ENCODE measurements at places on chromosomes 12 and 14. TPM values are rescaled to one million over a fixed set of nuclear protein-coding genes. Genes with fewer than 3 reads are reported as not detected.

- DNase-seq, result no peak
These were observed 86.4 kb downstream of the WSCD2 start for GRCh38 chr12:108215458-108215857.

DNA sequence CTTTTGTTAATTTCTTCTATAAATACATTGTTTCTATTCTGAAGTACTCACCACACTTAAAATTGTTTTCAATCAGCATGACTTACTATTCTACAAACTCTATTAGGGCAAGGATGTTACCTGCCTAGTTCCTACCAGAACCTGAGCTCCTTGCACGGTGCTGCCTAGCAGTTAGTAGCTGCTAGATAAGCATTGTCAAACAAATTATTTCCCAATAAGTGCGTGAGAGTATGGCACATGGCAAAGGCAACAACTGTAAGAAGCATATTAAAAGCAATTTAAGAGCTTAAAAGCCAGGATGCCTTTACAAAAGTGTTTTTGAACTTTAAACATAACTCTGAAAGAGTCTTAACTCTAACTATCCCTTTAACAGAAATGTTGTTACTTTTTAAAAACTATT lies 8.2 kb upstream of the LYZ start:
- no peak for DNase-seq

The SPTB gene
- 2.7 TPM for total RNA-seq

The STXBP6 gene
- total RNA-seq, result 3.9 TPM

DNA sequence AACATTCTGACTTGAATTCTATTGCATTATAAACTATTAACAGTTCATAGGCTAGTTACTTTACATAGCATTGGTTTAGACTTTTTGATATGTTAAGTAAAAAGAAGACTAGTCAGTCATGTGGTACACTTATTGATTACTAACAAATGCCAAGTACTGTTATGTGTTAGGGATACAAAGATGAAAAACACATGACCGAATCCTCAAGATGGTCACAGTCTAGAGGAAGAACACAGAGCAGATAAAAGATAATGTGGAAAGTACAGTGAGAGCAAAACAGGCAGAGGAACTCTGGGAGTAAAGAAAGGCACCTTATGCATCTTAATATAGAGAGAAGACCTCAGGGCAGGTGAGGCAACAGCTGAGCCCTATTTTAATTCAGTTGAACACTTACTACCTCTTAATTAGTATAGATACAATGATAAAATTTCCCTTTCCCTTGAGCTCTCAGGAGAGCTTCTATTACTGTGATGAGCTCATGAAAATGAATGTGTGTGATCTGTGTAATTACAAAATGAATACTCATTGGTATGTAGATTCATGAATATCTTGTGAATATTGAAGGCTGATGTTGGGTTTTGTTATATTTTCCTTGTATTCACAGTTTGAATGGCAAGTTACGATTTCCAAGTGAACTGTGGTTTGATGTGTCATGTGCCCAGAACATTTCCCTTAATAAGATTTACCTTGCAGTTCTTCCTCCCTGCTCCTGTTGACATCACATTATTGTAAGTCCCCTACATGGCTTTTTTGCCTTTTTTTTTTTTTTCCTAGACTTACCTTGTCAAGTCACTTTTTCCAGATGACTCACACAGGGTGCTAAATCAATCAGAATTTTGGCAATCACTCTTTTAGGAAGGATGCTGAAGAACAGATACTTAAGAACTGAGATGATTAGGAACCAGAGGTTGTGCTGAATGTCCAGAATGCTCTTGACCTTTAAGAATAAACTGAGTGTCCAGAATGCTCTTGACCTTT lies 29.5 kb upstream of the MSRB3 start:
- DNase-seq, result no peak

DNA sequence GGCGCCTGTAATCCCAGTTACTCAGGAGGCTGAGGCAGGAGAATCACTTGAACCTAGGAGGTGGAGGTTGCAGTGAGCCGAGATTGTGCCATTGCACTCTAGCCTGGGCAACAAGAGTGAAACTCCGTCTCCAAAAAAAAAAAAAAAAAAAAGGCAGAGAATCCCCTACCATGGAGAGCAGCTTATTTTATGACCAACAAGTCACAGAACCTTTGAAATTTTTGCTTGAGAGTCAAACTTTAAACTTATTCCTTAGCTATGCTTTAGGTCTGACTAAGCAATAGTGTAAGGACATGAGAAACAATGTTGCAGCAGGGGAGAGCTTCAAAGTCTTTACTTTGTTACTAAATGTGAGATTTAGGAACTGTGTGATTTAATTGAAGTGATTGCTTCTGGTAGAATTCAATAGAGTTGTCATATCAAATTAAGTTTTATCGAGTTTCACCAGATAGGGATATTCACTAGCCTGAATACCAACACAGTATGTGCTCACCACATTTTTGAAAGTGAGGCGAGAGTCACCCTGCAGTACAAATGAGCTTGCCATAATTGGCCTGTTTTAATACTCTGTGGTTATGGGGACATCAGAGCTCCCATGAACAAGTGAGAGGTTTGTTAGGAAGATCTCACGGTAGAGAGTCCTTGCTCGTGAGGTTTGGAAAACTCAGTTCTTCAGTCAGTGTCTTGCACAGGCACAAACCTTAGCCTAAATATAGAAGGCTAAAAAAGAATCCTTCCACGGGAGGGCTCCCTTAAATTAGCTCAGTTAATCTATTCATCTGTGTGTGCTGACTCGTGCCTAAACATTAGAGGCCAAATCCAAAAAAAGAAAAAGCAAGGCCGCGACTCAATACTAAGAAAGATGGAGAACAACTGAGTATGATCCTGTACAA lies 108.6 kb downstream of the SAMD4A start:
- no peak for DNase-seq

GRCh38 chr14:34619471-34619870 lies 10.5 kb downstream of the SNX6 start:
- no peak for DNase-seq

The NOVA1 gene
- total RNA-seq, result 1.9 TPM

DNA sequence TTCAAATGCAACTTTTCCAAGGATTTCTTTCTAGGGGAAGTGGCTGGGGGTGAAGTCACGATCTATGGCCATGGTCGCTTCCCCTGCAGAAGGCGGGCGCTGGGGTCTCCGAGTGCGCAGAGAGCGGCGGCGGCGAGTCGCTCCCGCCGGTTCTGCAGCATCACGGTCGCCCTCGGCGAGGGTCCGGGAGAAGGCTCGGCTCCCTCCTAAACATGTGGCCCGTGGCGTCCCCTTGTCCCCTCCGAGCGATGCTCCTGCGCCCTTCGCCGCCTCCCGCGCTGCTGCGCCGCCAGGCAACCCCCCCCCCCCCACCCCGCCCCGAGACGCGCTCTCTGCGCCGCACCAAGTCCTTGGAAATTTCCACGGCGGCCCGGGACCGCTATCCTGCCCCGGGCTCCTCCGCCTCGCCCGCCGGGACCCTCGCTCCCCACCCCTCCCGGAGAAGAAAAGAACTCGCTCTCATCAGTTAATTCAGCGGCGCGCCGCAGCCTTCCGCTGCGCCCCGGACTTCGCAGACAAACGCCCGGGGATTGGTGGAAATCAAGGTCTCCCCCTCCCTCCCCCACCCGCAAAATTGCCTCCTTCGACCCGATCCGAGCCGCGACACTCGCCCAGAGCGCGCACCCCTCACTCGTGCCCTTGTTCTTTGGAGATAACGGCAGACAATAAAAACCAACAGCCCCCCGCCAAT lies at the start of gene ST8SIA1:
ST8SIA1 (minus strand) TSS at position 298 of the 691 bp plus-strand sequence. CDS start 475 bp downstream, outside the sequence.
- DNase-seq, result no peak

The PLEKHG7 gene
- total RNA-seq, result not detected

GRCh38 chr12:28172434-28173030 lies 17.7 kb upstream of the CCDC91 start:
- no peak for DNase-seq

The TAS2R50 gene
- total RNA-seq, result 2.0 TPM

The CALM1 gene
- total RNA-seq, result 329 TPM

GRCh38 chr14:24734917-24735500 lies 101.0 kb upstream of the GZMB start:
- no peak for DNase-seq

The EIF2S1 gene
- 153 TPM for total RNA-seq

- DNase-seq, result no peak
These were observed 10.2 kb downstream of the EP400 start for GRCh38 chr12:131959641-131960589.

The RHOJ gene
- total RNA-seq, result 0.73 TPM

GRCh38 chr12:64733857-64734256 lies 25.3 kb downstream of the GNS start:
- no peak for DNase-seq

The DAO gene
- total RNA-seq, result not detected

The CABP1 gene
- total RNA-seq, result 2.2 TPM

The PRB2 gene
- not detected for total RNA-seq

The SPSB2 gene
- total RNA-seq, result 9.7 TPM

DNA sequence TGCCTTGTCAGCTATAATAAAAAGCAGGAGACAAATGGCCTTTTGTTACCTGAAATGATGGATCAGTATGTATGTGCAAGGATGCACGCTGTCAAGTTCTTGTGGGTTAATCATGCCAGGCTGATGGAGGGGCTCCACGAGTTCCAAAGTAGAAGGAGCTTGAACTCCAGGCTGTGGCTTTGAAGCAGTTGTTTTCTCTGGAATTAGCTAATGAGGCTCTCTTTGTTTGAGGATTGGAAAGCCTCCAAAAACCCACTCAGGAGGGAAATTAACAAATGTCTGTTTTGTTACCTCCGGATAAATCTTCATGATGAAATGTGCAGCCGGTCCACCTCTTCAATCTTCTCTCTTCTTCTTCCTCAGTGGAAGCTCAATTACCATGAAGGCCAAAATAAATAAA lies 605.5 kb downstream of the DIO2 start:
- DNase-seq, result no peak

DNA sequence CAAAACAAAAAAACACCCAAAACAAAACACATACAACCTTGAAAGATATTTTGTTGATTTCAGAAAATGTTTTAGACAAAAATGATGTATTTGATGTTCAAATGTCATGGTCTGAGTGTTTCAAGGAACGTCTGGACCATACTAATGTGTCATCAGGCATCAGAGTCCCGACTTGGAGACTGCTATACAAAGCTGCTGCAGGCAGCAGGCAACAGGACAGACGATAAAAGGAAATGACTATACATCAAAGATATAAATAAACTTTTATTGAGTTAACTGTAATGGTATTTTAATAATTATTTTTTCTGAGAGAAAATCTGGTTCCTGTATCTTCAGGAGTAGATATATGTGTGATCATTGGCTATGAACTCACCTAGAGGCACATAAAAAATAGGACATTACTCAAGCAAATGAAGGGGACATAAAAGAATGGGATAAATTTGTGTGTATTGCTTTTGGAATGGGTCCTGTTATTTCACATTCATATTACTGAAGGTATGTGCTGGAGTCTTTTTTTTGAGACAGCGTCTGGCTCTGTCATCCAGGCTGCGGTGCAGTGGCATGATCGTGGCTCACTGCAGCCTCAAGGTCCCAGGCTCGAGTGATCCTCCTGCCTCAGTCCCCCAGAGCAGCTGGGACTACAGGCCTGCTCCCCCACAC lies 87.3 kb upstream of the HECTD1 start:
- no peak for DNase-seq

DNA sequence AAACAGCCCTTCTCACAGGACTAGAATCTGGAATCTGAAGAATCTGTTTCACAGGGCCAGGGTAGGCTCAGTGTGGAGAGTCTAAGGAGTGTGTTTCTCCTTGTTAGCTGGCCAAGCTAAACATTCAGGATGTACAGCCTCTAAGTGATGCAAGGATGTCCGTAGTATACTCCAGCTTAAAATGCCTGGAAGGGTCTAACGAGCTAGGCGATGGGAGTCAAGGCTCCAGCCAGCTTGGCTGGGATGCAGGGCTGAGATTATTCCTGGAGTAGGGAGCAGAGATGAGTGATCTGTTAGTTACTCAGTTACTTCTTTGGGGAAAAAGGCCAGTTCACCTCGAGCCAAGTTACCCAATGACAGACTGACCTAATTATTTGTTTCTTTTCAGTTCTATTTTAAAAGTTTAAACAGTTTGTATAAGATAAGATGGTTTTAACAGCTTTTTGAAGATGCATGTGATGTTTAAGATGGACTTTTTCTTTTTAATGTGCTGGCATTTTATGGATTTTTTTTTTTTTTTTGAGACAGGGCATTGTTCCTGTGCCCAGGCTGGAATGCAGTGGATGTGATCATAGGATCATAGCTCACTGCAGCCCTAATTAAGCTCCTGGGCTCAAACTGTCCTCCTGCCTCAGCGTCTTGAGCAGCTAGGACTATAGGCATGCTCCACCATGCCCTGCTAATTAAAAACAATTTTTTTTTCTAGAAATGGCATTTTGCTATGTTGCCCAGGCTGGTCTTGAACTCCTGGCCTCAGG lies 41.1 kb downstream of the SYNE2 start:
- DNase-seq, result no peak

The TBX5 gene
- 2.9 TPM for total RNA-seq

DNA sequence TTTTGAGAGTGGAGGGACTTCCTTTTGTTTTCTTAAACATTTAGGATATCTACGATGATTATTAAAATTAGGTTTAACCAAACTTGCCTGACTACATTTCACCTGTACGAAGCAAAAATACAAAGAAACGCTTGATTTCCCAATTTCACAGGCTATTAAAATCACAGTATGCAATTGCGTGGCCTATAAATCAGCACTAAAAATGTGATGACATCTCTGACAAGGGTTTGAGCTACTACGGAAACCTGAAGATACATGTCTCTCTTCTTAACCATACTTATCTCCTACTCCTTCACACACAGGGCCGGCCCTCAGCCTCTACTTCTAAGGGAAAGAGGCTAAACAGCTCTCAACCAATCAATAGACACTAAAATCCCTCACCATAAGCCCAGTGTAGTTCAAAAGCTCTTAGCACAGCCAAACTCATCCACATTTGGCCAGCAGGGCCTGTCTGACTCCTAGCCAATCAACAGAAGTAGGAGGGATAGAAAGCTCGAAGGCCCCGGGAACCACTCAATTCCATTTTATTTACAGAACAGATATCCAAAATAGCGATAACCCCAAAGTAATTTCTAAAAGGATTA lies 137.3 kb downstream of the FOXN3 start:
- no peak for DNase-seq

- no peak for DNase-seq
These were observed 48.0 kb downstream of the ETNK1 start for GRCh38 chr12:22672951-22673350.

The SLIRP gene
- 207 TPM for total RNA-seq

All from esophagus squamous epithelium (tissue), 5 donors.